ENCODE measurements at places on chromosomes 4 and X.

DNA sequence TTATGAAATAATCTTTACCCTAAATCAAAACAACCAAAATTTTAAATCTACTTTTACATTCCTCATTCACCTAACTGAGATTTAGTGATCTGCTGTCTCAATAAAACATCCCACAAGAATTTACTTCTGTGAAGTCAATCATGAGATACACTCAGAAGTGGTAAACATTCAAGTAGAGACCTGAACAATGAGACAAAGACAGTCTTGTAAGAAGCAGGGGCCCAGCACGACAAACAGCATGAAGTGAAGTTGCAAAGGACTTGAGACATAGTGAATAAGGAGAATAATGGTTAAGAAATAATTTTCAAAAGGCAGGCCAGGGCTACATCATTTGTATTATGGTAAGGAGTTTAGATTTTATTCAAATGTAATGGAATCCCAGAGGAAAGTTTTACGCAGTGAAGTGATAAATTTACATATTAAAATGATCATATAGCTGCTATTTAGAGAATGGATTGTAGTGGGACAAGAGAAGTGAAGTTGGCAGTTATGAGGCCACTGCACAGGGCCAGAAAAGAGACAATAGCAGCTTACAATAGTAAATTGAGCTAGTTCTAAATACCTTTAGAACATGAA lies 101.9 kb downstream of the MAB21L2 start:
- DNase-seq = no peak

DNA sequence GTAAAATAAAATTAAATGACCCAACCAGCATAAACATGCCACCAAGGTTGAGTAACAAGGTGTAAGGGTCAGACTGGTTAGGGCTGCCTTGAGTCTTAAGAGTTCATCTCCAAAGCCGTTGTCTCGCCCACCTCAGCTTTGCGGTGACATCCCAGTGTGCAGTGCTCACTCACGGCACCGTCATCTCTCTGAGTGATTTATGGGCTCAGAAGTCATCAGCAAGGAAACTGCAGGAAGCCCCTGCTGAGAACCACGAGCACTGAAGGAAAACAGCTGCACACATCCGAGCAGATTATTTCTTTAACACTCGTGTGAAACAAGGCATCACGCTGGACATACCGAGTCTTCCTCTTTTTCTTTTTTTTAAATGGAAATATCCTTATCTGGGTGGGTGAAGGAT lies 411.1 kb downstream of the TRIML1 start:
- peak; percentile 38 for DNase-seq

GRCh38 chrX:69139516-69139915 lies 25.7 kb downstream of the PJA1 start:
- no peak for DNase-seq

GRCh38 chrX:14173873-14174272 lies 144.2 kb upstream of the GEMIN8 start:
- DNase-seq = no peak

DNA sequence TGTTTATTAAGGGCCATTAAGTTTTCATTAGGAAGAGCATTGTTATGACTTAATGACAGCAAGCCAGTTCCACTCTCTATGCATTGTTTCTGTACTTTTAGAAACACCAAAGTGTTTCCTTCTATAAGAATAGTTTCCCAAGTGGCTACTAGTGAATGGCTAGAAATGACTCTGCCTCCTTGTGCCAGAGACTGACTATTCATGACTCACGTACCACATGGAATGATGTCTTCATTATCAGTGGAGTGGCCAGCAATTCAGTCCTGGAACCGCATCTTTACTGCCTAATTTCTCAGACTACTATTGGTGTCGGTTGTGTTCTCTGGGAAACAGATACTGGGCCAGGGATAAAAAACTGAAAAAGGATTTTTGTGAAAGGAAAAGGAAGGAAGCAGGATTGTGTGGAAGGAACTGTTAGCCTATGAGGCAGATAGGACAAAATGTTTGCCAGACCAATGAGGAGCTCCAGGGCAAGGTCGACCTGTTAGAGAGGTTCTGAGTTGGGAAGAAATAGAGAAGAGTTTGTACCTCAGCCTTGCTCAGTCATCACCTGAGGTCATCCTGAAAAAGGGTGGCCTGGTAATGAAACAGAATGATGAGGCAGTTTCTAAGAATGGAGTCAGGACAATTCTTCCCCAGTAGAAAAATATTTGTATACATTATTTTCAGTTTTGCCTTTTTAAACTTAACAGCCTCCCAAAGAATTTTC lies 218.6 kb downstream of the SPCS3 start:
- peak; percentile 97 for DNase-seq

DNA sequence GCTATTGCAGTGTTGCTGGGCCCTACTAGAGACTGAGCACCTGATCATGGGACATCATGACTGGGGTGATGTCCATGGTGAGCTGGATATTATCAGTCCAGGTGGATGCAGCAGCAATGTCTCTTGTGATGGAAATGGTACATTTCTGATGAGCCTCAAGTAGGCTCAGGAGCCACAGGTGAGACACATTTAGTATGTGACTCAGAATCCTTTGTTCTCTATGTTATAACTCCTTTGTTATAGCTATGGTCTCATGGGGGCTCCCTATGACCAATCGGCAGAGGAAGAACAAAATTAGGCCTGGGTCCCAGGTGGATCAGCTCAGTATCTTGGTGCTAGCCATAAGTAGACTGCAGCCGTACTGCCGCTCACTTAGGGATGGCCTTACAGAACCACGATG lies 107.9 kb upstream of the FAT1 start:
- no peak for DNase-seq

DNA sequence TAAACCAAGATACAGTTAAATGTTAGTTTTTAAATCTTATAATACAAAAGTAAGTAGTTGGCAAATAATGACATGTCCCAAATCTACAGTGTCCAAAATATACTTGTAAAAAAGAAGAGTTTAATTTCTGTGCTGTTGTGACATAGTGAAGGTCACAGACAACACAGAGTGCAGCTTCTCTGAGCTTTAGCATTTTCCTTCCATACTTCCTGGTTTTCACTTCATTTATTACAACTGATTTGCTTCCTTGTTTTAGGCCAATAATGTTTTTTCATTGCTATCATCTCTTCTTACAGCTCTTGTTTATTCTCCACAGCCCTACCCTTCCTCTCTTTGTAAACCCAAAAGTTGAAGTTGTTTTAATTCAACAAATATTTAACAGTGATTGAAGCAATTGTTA lies 132.4 kb upstream of the TET2 start:
- no peak for DNase-seq

GRCh38 chr4:109701566-109702410 lies 1.5 kb downstream of the CASP6 start:
- no peak for DNase-seq

DNA sequence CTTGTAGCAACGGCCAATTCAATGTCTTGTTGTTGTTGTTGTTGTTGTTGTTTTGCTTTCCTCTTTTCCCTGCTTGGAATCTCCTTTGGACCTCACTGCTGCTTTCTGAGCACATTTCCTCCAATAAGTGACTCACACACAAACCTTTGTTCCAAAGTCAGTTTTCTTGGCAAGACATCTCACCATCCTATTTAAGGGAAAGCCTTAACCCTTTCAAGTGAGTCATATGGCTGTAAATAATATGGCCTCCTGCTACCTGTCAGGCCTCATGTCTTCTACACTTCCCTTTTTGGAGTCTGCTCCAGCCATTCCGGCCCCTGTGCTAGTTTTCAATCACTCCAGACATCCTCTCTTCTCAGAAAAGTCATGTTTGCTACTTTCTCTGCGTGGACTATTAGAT lies 79.5 kb upstream of the MAGEB10 start:
- peak; percentile 36 for DNase-seq

- DNase-seq = no peak
Observed at GRCh38 chrX:44174061-44174460, 169.4 kb downstream of the EFHC2 start.
